ENCODE measurements at places on chromosomes 5 and 9. TPM values are rescaled to one million over a fixed set of nuclear protein-coding genes. Genes with fewer than 3 reads are reported as not detected.

DNA sequence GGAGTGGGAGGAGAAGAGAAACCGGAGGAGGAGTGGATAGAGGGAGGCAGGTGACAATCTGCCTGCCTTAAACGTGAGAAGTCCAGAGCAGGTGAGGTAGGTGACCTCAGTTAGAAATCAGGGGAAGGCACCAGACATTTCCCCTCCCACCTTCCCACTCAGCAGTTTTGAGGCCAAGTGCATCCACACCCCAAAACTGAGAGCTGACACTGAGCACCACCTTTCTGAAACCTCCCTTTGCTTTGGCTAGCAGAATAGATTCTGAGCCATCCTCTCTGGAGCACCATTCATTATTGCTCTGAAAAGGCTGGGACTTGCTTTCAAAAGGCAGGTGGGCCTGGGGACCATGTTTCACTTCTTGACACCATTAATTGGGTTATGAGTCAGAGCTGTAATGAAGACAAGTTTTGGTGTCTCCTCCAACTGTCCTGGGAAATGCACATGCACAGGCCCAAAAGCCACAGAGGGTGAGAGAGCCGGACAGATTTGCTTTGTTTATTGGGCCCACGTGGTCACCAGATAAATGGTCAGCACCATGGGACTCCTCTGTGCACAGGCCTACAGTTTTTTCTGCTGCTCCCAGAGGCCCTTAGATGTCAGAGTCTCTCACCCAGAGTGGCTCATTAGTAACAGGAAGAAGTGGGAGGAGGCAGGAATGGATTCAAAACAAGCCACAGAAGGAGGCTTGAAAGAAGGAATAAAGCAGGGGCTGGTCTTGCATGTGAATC is 314.7 kb downstream of the TLE1 start:
- DNase-seq: no peak

The HAVCR2 gene
- 6.3 TPM for total RNA-seq

- DNase-seq: no peak
These were observed 69.0 kb downstream of the KLHL3 start for GRCh38 chr5:137666901-137667300.

- no peak for DNase-seq
These were observed 177.3 kb downstream of the CD180 start for GRCh38 chr5:67019065-67019845.

The PHF24 gene
- 0.04 TPM for total RNA-seq

The CAMK2A gene
- total RNA-seq: not detected

- no peak for DNase-seq
These were observed 4.4 kb upstream of the ZNF782 start for GRCh38 chr9:96858670-96859069.

DNA sequence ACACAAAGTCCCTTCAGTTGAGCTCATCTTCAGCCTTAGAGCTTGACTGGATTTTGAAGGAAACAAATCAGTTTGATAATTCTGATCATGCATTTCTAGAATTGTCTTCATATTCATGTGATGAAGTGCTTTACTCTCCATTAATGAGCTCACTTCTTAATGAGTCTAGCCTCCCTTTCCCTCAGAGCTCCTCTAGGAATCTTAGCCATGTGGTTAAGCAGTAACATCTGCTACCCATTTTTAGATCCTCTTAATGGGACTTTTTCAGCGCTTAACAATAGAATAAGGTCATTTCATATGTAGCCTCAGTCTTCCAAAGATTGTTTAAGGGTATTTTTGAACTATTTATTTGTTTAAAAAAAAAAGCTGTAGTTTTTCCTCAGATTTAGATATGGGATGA is 36.9 kb upstream of the LURAP1L start:
- no peak for DNase-seq

DNA sequence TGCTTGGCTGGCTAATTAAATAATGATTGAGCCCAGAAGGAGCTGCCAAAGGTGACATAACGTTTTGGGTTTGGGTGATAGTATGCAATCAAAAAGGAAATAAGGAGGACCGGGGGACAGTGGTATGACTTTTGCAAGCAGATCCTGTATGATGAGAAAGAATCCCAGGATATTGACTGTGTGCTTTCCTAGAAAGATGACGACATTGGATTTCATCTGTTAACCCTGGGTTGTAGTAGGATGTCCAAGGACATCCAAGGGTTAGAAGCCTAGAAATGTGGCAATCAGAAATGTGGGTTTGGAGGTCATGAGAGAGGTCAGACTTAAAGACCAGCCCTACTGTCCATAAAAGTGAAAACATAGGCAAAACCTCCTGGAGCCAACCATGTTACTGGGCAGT is 50.3 kb upstream of the HMHB1 start:
- DNase-seq: no peak

The PCDHA9 gene
- not detected for total RNA-seq

The LHX6 gene
- total RNA-seq: not detected

DNA sequence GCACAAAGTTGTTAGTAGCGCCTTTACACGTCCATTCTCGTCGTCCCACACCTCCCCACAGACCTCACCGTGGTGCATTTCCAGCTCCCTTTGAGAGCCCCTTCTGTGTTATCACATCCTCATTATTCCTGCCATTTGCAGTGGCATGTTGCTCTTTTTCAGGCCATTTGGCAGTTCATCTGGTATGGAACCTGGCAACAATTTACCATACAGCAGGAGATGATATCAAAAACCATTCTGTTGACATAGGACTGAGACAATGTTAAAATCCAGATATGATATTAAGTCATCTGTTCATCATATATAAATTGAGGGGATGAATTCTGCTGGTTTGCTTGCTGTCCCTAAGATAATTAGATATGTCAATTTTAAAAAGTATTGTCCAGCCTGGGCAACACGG is 83.0 kb downstream of the TMEM174 start:
- DNase-seq: no peak

The IL4 gene
- 6.8 TPM for total RNA-seq

The DMRT3 gene
- total RNA-seq: not detected

The IL5 gene
- 83.0 TPM for total RNA-seq

DNA sequence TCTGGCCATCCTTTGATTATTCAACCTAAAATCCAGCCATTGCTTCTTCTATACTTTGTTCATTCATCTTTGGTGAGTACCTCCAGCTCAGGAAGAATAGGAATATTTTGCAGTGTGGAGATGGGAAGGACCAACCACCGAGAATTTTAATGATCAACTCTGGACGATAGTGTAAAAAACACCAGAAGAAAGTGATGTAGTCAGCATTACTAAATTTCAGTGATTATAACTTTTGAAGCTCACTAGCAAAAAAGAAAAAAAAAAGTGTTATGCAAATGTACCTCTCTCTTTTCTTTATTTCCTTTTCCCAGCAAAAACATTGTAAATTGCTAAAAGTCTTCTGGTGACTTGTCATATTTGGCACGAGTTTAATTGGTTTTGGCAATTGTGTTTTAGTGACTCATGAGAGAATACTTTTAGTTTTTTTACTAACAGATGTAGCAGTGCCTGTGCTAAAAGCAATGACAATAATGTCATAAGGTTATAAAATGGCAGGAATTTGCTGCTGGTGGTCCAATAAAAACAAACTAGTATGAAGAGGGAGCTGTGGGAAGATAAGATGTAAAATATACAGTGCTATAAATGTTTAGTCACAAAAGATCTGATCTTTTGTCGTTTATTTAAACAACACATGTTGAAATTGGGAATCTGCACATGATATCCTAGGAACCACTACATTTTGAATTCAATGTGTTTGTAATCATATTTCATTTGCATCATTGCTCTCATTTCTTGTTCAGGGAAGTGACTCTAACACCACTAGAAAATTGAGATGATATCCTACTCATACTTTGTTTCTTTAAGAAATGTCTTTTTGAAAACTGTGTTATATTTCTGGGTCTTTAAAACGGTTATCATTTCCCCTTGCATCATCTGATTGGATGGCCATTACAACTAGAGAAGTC is 81.3 kb upstream of the ERCC6L2 start:
- DNase-seq: no peak

The SCGB3A2 gene
- not detected for total RNA-seq

DNA sequence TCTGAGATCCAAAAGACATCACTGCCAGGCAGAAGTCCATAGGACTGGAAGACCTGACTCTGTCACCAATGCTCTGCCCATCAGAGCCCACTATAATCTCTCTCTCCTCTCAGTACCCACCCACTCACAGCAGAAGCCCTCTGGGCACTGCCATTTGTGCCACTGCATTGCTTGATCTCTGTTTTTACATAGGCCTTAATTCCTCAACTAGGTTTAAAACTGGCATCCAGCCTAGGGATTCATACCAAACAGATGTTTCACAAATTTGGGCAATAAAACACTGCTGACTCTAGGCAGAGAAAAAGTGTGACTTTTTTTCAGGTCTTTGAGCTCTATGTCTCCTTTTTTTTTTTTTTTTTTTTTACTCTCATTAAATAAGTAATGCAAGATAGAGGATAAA is 91.1 kb upstream of the RANBP3L start:
- DNase-seq: no peak

DNA sequence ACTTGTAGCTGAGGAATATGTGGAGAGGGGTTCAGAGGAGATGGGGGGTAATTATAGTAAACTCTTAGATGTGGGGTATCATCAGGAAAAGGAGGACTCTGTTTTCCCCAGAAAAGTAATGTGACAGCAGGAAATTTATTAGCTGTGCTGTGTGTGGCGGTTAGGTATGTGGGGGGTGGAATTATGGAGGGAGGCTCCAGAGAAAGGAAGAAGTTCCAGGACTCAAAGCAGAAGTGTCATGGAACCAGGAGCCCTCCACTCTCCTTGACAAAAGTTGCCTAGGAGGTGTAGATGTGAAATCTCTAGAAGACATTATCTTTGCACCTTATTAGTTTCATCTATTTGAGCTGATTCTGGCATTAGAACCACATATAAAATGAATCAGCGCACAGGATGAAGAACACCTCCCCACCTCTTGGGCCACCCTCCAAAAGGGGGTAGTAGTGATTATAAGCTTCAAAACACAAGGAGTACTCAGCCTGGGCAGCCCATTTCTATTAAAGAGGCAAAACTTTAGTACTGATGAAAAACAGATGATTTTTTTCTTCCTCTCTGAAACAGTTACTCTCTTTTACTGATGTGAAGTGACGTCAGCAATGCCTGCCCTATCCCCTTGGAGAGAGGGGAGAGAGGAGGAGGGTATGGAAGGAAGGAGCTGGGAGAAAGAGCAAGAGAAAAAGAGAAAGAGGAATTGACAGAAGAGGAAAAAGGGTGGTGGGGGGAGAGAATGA is 18.2 kb downstream of the NR2F1 start:
- no peak for DNase-seq

The RORB gene
- total RNA-seq: not detected

- no peak for DNase-seq
These were observed 115.9 kb upstream of the MINAR2 start for GRCh38 chr5:129631961-129632360.

GRCh38 chr5:155085282-155085989 is 71.9 kb downstream of the KIF4B start:
- no peak for DNase-seq

The PROB1 gene
- total RNA-seq: 6.7 TPM

DNA sequence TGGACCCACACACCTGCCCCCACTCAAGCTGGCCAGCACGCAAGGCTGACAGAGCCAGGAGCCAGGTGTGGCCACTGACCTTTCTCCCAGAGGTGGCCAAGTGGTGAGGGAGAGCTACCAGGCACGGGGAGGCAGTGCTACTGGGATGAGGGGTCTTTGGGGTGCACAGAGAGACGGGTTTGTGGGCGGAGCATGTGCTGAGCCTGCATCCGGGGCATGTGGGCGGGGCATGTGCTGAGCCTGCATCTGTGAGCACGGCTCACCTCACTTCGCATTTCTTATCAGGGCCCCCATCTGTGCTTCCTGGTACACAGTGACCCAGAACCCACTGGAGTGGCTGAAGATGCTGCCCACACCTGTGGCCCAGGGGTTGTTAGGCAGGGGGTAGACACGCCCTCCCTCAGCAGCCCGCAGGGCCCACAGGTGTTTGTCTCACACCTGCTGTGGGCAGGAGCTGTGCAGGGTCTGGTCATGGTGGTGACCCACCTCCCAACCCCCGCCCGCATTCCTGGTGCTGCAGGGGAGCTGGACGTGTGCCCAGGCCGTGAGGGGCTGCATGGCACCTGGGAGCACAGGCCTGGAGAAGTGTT is 21.5 kb downstream of the CCDC187 start:
- no peak for DNase-seq

- no peak for DNase-seq
These were observed 37.1 kb downstream of the CAST start for GRCh38 chr5:96699186-96699820.

The BARHL1 gene
- not detected for total RNA-seq

- DNase-seq: no peak
These were observed 153.6 kb downstream of the DRD1 start for GRCh38 chr5:175290379-175290778.

The CCL21 gene
- not detected for total RNA-seq

- DNase-seq: no peak
These were observed 60.1 kb downstream of the CCDC171 start for GRCh38 chr9:15612962-15613361.

All from CD8-positive, alpha-beta memory T cell (primary cell).